ENCODE measurements at places on chromosomes 12 and 14.

GRCh38 chr14:25117342-25117741 lies 67.4 kb upstream of the STXBP6 start:
- DNase-seq: no peak

DNA sequence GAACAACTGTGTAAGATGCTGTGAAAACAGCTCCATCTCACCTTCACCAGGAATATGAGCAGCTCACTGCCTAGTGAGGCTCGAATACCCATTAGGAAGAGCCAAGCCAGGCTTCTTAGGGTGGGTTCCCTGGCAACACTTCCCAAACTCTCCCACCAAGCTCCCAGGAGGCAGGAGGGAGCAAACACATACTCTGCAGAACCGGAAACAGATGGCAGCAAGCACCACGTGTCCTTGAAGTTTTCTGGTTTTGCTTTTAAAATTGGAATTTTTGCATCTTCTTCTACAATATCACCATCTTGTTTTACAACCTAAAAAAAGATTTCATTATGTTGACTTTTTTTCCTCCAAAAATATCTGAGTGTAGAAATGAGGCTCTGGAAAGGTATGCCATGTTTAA lies 186.7 kb downstream of the ZFP36L1 start:
- DNase-seq: no peak

- no peak for DNase-seq
Measured at GRCh38 chr12:111025301-111025700, 104.9 kb upstream of the MYL2 start.

- no peak for DNase-seq
Measured at GRCh38 chr14:65281991-65282895, 130.3 kb upstream of the FUT8 start.

DNA sequence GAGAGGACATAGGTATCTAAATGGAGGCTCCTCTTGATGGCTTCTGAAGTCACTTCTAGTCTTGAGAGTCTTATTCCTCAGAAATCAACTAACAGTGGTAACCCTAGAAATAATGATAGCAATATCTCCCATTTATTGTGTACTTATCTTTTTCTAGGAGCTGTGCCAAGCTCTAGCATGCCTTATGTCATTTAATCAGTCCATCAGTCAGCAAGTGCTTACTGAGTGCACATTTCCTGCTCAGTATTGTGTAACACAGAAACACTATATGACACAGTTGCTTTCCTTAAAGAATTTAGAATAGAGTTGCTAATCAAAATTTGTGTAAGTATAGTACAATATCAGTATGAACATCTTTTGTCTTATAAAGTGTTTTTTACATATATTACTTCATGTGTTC lies 36.6 kb downstream of the KRT76 start:
- DNase-seq: no peak

GRCh38 chr12:118292836-118293235 lies 79.9 kb downstream of the TAOK3 start:
- DNase-seq: no peak

DNA sequence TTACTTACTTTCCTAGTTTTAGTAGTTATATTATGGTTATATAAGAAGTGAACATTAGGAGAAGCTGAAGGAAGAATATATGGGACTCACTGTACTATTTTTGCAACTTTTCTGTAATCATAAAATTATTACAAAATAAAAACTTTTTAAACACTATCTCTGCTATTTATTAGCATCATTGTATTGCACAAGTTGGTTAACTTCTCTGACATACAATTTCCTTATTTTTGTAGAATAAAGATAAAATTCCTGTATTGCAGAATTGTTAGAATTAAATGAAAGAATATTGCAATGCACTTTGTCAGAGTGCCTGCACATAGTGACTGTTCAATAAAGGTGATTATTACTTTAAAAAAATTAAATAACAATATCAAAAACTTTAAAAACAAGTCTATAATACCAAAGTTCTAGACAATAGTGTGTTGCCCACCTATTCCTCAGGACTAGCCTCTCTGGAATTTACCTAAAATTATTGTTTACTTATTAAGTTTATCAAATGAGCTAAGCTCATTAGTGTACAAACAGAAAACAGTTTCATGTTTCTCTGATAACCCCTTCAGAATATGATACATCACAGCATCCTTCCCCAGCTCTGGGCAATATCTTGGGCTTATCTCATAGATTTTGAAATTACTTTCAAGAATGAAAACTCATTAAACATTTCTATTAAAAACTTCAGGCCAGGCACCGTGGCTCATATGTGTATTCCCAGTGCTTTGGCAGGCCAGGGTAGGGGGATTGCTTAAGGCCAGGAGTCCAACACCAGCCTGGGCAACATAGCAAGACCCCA lies 77.4 kb upstream of the TMPO start:
- no peak for DNase-seq

DNA sequence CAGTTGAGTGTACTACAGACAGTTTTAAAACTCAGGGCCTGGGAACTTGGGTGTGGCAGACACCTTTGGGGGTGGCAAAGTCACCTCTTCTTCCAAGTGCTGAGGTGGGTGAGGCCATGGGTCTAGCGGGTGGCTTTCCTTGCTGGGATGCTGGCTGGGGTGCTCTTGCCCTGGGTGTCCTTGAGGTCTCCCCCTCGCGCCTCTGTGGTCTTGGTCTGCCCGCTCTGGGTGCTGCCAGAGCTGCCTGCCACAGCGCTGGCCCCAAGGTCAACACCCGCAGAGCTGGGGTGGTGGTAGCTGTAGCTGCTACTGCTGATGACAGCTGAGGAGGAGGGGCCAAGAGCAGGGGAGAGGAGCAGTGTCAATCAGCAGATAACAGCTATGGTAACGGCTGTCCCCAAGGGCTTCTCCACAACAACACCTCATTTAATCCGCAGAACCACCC lies 6.8 kb downstream of the KRT74 start:
- DNase-seq: no peak

DNA sequence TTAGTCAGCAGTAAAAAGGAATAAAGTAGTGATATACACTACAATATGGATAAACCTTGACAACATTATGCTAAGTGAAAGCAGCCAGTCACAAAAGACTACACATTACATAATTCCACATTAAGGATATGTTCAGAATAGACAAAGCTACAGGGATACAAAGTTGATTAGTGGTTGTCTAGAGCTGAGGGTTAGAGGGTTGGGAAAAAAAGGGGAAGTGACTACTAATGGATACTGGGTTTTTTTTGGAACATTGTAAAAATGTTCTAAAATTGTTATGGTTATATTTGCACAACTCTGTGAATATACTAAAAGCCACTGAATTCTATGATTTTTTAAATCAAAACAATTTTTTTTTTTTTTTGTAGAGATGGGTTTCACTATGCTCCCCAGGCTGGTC lies 4.8 kb upstream of the NGDN start:
- no peak for DNase-seq

DNA sequence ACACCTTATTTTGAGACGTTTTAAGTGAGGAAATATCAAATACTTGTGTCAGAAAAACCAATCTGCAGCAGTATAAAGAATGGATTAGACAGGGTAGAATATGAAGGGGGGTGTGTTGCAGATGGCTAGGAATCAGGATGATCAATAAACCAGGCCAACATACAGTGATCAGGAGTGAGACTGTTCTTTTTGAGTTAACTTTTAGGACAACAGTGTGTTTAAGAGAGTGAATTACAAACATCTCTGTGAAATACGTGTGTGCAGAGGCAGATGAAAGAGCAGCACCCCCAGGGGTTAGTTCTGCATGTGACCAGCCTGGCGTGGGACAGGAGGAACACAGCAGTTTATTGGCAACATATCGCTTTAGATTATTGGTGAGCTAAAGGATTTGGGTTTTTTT lies 10.6 kb upstream of the NRDE2 start:
- no peak for DNase-seq

DNA sequence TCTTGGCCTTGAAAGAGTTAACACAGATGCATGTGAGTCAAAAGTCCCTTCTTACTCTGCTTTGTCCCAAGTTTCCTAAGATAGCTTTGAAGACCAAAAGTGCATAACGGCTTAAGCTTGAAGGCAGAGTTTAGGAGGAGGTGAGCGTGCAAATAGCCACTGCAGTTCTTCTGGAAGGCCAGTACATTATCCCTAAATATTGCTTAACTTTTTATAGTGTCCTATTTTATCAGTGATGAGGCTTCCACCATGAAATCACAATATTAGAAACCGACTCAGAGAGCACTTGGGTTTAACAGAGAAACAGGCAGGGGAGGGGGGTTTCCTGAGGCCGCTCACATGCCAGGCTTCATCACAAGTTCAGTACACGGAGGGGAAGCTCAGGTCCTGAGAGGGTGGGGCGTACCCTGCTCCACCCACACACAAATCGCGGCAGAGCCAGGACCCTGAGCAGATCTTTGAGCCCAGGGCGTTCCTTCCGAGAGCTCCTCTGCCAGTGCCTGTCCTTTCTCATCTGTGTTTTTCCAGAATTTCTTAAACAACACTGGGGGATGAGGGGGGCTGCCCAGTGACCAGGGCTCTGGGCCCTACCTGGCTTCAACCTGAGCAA lies 26.8 kb upstream of the BDKRB2 start:
- DNase-seq: no peak

GRCh38 chr12:2228535-2228934 lies 175.7 kb downstream of the CACNA1C start:
- DNase-seq: no peak
